ENCODE measurements at places on chromosomes 3 and 15. TPM values are rescaled to one million over a fixed set of nuclear protein-coding genes. Genes with fewer than 3 reads are reported as not detected.
A peak's percentile ranks its signal among the peaks of the same experiment; 100 is the strongest.

GRCh38 chr3:40920041-40920440, 279.3 kb upstream of the CTNNB1 start:
- DNase-seq: peak; percentile 46

- no peak for DNase-seq
These were observed 61.9 kb upstream of the FNDC3B start for GRCh38 chr3:171977441-171977840.

DNA sequence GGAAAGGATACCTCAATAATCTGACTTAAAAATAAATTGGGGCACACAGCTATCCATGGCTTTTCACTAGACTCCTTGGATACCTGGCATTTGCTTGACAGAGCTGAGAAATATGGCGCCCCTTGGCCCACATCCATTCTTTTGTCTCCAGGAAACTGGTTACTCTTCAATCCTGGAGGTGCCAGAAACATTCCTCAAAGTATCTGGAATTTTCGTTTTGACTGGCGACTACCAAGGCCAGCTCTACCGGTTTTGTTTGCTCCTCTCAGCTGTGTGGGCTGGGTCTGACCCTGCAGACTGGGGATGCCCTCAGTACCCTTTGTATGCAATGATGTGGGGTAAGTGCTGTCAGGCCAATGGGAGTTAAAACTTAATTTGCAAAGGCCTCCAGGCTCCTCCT, 27.0 kb downstream of the KATNBL1 start:
- no peak for DNase-seq

- no peak for DNase-seq
These were observed 31.3 kb upstream of the ST3GAL6 start for GRCh38 chr3:98731720-98732285.

DNA sequence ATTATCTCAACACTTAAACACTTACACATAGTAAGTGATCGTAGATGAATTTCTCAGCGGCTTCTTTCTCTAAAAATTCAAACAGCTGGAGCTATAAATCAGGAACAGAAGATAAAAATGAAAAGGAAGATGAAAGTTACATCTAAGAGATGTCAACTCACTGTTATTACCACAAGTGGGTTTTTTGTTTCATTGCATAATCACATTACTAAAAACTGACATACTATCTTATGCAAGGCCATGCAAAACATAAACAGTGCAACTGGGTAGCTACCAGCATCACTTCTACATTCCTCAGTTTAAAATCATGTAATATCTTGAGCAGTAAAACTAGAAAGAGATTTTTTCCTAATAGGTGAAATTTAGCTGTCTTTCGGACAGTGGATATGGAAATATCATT, 14.9 kb downstream of the MINDY4B start:
- DNase-seq: no peak

The FBXL2 gene
- 3.8 TPM for total RNA-seq

DNA sequence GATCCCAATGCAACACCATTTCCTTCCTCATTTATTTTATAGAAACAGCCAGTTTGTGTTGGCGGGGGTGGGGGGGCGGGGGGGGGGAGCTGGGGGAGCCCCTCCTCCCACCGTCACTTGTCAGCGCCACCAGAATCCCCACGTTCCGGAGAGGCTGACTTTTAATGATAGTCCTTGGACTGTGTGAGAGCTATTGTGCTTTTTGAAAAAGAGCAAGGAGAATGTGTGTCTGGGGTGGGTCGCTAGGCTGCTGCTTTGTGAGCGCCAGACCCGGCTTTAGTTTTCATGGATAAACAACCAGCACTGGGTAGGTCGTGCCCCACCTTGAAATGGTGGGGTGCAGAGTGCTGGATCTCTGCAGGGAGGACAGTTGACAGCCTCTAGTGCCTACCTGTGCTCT, 135.0 kb upstream of the ONECUT1 start:
- DNase-seq: no peak

- DNase-seq: no peak
These were observed 9.7 kb downstream of the ADAMTS9 start for GRCh38 chr3:64677961-64678716.

- no peak for DNase-seq
These were observed 340.1 kb upstream of the MANF start for GRCh38 chr3:51044982-51045381.

The GPR15 gene
- 27.8 TPM for total RNA-seq

DNA sequence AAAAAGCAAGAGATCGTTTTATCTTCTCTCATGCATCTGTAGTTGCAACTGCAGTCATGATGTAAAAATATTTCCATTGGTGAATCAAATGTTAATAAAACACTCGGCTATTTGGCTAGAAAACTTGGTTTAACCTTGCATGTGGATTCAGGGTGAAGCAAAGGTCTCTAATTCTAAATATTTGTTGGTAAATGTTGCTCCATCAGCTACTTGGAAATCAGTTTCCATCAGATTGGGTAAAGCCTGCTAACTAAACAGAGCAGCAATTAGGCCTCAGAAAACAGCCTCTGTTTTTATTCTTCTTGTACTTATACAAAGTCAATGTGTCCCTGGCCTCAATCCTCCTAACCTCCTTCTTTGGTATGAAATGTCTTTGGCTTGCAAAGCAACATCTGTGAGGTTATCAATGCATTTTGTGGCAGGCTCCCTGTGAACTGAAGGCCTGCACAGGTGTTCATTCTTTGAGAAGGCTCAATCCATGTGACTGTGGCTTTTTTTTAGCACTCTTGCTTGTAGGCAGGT, 312.3 kb downstream of the WDR72 start:
- DNase-seq: no peak

DNA sequence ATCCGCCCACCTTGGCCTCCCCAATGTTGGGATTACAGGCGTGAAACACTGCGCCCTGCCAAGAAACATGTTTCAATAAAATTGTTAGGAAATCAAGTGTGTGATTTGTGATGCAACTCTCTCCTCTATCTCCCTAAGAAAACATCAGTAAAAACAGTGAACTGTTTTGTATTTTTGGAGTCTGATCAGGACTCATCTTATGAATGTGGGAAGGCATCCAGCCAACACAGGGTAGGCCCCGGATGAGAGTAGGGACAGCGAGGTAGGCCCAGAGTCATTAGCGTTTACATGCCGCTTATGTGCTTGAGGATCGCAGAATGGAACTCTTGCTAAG, 884 bp upstream of the GLYCTK start:
- DNase-seq: no peak

GRCh38 chr3:126081618-126082361, 2.1 kb downstream of the SLC41A3 start:
- peak; percentile 99 for DNase-seq

- no peak for DNase-seq
These were observed 88.0 kb downstream of the SHQ1 start for GRCh38 chr3:72760225-72760624.

DNA sequence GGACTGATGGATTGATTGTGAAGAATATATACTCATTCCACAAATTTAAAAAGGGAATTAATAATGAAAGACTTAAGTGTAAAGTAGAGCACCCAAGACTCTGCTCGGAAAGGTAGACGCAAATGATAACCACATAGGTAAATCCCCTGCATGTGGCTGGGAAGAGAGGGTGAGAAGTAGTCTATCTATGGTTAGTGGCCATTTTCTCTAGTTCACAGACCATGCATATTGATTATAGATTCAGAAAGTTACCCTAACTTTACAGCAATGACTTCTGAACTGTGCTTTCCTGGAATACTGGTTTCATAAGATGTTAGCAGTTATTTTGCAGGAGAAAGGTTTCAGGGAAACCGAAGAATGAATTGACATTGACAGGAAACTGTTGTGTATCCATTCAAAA, 51.7 kb downstream of the CASR start:
- no peak for DNase-seq

GRCh38 chr3:32969656-32970055, 18.2 kb downstream of the CCR4 start:
- peak; percentile 50 for DNase-seq

- no peak for DNase-seq
These were observed 26.6 kb downstream of the SLC28A1 start for GRCh38 chr15:84910928-84911623.

GRCh38 chr3:109851854-109852253, 514.5 kb upstream of the DPPA4 start:
- no peak for DNase-seq

- no peak for DNase-seq
These were observed 414.1 kb upstream of the CBLB start for GRCh38 chr3:106282943-106283342.

The COL8A1 gene
- total RNA-seq: 225 TPM

DNA sequence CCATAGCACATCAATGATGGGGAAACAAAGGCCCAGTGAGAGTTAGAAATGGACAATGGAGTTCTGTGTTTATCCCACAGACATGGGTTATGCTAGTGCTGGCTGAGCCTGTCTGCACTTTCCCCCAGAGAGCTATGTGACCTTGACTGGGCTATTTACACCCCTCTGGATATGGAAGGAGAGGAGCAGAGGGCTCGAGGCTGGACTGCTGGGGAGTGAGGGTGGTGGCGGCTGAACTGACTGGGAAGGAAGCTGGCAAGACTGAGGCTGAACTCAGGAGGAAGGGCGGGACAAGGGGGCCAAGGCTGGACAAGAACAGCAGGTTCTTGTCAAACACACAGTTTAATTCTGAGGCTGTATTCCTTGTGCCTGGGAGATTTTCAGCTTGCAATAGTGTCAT, 10.8 kb upstream of the INSYN1 start:
- DNase-seq: no peak

The GAP43 gene
- 0.71 TPM for total RNA-seq

GRCh38 chr3:72665701-72666446, 182.4 kb downstream of the SHQ1 start:
- DNase-seq: no peak

GRCh38 chr3:186013312-186013711, 75.5 kb upstream of the TRA2B start:
- no peak for DNase-seq

DNA sequence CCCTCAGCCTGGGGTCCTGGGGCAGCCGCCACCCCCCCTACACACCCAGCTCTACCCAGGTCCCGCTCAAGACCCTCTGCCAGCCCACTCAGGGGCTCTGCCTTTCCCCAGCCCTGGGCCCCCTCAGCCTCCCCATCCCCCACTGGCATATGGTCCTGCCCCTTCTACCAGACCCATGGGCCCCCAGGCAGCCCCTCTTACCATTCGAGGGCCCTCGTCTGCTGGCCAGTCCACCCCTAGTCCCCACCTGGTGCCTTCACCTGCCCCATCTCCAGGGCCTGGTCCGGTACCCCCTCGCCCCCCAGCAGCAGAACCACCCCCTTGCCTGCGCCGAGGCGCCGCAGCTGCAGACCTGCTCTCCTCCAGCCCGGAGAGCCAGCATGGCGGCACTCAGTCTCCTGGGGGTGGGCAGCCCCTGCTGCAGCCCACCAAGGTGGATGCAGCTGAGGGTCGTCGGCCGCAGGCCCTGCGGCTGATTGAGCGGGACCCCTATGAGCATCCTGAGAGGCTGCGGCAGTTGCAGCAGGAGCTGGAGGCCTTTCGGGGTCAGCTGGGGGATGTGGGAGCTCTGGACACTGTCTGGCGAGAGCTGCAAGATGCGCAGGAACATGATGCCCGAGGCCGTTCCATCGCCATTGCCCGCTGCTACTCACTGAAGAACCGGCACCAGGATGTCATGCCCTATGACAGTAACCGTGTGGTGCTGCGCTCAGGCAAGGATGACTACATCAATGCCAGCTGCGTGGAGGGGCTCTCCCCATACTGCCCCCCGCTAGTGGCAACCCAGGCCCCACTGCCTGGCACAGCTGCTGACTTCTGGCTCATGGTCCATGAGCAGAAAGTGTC, 30.2 kb downstream of the PTPN23 start:
- no peak for DNase-seq

The CD200 gene
- 0.15 TPM for total RNA-seq

The BUB1B gene
- 47.1 TPM for total RNA-seq

DNA sequence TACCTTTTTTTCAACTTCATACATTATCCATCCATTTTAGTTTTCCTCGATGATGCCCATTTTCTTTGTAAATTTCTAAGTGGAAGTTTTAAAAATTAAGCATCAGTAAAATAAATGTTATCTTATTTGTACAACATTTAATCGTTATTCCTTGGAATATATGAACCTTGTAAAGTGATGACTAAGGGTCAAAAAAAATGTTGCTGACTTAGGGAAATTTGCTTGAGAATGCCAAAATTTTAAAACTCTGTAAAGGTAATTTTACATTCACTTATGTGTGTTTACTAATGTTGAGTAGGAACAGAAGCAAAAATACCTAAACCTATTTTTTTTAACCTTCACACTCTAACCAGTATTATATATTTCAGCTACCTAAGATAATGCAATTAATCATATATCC, 917.1 kb downstream of the VGLL3 start:
- no peak for DNase-seq

The CFAP44 gene
- total RNA-seq: 1.5 TPM

The CHRNB4 gene
- total RNA-seq: not detected
